MG63 (cell line): ENCODE measurements at places on chromosomes 11 and 22. TPM values are rescaled to one million over a fixed set of nuclear protein-coding genes. Genes with fewer than 3 reads are reported as not detected.

GRCh38 chr11:102950622-102951081, 4.9 kb downstream of the MMP13 start:
- no peak for DNase-seq

DNA sequence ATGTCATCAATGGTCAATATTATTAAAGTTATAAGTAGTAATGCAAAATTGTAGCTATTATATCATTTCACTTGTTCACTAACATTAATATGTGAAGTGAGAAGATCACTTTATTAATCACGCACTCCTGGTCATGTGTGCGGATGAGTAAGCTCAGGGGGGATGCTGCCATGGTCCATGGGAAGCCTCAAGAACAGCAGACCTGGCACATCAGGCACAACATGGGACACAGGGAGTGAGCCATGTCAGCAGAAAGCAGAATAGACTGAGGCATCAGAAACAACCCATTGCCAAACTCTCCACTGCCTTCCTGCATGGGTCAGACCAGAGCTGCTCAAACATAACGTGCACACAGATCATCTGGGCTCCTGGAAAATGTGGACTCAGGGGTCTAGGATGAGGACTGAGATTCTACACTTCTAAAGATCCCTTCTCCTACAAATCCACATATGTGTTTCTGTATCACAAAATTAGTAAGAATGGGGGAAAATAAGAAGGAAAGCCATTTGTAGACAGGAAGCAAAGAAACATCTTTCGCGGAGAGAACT, 63.8 kb upstream of the VPREB1 start:
- DNase-seq, result no peak

MUC6 gene
- total RNA-seq, result not detected in 2 replicates

NXPE4 gene
- not detected in 2 replicates for total RNA-seq

LRFN4 gene
- 22.4 and 42.8 TPM in 2 replicates for total RNA-seq
